ENCODE measurements at places on chromosomes 11 and 22.

DNA sequence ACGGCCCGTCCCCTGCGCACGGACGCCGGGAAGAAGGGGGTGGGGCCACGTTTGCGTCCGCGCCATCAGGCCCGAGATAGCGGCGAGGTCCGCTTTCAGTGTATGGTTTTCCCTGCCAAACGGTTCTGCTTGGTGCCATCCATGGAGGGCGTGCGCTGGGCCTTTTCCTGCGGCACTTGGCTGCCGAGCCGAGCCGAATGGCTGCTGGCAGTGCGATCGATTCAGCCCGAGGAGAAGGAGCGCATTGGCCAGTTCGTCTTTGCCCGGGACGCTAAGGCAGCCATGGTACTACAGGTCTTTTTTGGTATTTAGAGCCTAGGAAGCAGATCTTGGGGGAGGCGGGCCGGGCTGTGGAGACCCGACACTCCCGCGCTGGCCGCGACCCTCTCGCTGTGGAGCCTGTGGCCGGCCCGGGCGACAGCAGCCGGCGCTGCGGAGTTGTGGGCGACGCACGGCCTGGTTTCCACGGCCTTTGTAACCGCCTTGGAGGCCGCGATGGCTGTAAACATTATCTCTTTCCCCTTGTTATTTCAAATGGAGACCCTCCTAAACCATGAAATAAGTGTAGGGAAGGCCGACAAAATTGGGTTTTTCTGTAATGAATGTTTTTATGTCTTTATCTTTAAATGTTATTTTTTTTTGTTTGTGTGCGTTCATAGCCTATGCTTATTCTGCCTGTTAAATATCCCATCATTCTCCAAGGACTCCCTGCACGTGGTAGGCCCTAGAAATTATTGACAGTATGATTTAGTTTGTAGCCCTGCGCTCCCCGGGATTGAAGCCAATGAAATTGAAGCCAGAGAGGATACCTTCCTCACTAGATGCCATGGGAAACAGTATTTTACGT lies at the start of gene AASDHPPT:
Gene AASDHPPT (plus strand): TSS at position 54 of the 847 bp plus-strand sequence. CDS start 49 bp downstream, at position 103.
- DNase-seq = peak; percentile 39

DNA sequence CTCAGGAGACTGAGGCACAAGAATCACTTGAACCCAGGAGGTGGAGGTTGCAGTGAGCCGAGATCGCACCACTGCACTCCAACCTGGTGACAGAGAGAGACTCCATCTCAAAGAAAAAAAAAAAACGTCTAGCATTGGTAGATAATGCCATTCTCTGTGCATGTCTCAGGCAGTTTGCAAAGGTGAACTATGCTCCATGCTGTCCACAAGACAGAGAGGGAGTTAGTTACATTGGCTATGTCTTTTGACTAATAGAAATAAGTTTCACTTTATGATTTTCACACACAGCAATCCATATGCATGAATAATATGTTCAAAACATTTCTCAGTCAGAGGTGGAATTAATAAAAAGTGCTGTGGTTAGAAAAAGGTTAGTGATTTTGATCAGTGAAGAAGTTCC lies 591.4 kb downstream of the ETS1 start:
- no peak for DNase-seq

- no peak for DNase-seq
Measured at GRCh38 chr11:16825968-16826367, 87.5 kb downstream of the C11orf58 start.

DNA sequence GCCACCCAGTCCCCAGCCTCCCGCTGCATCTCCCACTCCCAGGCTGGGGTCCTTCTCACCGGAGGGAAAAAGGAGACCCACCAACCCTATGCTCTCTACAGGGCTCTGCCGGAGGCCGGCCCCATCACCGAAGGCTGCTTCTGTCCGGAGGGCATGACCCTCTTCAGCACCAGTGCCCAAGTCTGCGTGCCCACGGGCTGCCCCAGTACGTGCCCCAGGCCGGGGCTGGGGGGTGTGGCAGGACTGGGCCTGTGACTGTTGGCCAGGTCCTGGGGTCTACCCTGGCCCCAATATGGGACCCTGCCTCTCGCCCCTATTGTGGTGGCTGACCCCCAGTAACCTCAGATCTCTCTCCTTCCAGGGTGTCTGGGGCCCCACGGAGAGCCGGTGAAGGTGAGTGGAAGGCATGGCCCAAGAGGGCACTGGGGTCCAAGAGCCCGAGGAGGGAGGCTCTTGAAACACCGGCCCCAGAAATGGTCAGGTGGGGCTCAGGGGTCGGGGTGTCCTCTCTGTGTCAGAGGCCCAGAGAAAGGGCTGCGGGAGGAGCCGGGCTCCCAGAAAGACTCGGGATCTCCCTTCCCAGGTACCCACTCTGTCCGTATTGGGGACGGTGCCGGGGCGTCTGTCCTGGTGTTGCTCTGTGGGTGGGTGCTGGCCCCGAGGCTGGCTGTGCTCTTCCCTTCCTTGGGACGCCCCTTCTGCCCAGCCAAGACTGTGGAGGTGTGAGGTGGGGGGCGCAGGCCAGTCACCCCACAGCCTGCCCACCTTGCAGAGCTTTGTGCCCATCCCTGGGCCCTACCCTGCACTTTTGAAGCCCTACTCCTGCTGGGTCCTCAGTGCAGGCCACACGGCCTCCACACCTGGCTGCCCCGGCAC lies 26.1 kb upstream of the MUC5B start:
- DNase-seq = no peak

GRCh38 chr22:43399338-43399979 lies 12.4 kb upstream of the MPPED1 start:
- no peak for DNase-seq

DNA sequence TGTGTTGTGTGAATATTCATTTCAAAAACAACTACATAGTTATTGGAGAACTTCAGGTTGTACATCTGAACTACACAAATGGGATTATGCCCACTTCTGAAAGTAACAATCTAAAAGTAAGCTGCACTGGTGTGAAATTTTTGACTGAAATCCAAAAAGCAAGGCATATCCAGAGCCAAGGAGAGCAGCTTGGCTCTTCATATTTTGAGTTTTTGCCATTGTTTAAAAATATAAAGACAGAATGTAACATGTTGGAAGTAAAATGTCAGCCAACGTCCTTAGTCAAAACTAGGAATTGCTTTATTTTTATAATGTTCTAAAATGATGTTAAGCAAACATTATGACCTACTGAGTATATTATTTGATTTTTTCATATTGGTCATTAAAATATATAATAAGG lies 45.8 kb upstream of the NOX4 start:
- no peak for DNase-seq

- DNase-seq = peak; percentile 65
Measured at GRCh38 chr11:4181782-4182721, 87.5 kb downstream of the RRM1 start.

DNA sequence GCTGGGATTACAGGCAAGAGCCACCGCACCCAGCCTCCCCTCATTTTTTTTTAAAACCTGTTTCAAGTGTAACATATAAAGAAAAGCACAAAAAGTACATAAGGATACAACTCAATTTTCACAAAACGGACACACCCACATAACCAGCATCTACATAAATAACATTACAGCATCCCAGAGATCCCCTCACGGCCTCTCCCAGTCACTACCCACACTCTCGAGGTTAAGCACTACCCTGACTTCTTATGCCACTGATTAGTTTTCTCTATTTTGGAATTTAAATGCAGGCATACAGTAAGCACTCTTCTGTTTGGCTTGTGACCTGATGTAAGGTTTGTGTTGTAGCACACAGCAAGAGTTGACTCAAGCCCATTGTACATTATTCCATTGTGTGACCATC lies 82.5 kb downstream of the CLPB start:
- DNase-seq = no peak

- no peak for DNase-seq
Measured at GRCh38 chr11:122279194-122279593, 163.2 kb upstream of the BLID start.

DNA sequence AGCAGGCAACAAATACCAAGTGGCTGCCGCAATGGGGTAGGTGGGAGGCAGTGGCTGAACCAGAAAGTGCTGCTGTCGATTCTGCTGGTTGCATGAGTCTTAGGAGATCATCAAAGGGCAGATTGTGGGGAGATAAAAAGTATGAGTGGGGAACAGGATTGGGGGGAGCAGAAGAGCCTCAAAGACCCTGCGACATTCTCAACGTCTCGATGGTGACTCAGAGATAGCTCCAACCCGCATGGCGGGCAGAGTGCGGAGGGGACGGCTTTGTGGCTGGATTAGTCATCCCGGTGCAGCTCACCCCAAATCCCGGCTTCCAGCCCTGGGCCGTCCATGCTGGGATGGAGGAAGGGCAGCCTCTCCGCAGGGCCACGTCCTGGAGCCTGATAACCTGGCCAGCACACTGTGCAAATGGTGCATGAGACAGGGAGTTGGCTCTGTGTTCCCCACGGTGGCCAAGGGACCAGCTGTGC lies 11.6 kb upstream of the RTN4R start:
- DNase-seq = no peak

GRCh38 chr11:107998761-107999160 lies 9.9 kb upstream of the CUL5 start:
- DNase-seq = no peak

DNA sequence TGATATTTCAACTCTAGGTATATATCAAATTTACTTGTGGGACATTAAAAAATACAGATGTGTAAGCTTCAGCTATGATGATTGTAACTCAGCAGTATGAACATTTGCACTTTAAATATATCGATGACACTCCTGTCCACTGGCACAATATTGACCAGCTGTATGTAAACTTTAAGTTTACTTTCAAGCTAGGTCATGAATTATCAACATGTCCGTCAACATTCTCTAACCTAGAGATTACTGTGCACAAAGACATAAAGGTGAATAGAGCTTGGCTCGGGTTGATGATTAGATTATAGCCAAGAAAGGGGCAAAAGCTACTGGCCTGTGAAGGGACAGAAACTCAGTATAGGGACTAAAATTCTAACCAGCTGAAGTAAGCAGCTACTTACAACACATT lies 286.6 kb downstream of the SWAP70 start:
- no peak for DNase-seq

- DNase-seq = no peak
Measured at GRCh38 chr11:111166598-111166997, 78.9 kb upstream of the POU2AF2 start.

DNA sequence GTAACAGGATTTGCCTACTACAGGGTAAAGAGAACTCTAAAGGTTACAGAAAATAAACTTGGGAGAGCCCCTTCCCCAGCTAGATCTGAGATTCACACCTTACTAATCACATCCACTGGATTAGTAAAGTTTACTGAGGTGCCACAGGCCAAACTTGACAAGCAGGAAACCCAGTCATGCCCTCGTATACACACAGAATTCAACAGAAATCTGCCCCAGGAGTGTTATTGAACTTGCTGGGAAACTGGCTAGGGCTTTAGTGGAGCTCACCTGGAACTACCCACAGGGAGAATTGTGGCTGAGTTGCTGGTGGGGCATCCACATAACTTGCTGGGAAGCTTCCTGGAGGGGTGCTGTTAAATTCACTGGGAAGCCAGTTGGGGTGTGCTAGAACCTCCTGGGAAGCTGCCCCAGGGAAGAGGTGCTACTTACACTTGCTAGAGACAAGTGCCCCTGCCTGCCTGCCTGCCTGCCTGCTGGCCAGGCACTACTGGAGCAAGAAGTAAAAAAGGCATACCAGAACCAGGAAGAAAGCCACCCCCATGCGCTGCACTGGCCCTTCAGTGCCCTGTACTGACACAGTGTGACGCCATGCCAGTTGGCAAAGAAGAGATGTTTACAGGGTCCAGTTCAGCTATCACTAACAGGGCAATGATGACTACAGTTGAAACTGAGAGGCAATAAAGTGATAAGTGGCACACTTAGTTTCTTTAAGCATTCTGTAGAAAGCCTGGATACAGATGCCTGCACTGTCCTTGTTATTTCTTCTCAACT lies 106.5 kb downstream of the ALX4 start:
- DNase-seq = no peak

GRCh38 chr22:35023692-35024363 lies 42.1 kb upstream of the ISX start:
- peak; percentile 66 for DNase-seq

- peak; percentile 72 for DNase-seq
Measured at GRCh38 chr11:10797531-10797930, 11.2 kb downstream of the EIF4G2 start.

GRCh38 chr11:21321072-21321471 lies 651.7 kb downstream of the NELL1 start:
- DNase-seq = no peak

DNA sequence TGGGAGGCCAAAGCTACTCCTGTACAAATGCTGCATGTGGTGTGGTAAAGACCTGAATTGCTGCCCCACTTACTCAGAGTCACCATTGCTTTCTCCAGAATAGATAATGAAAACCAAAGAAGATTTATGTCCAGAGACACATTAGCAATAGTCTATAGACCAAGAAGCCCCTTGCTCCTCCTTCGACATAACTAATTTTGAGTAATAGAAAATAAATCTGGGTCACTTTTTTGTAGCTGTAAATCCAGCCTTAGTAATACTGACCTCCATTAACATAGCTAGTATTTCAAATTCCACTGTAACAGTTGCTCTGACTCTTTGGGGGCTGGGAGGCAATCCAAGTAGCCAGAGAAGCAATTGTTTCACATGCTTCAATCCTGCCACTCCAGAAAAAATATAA lies 145.9 kb downstream of the MAML2 start:
- DNase-seq = no peak

DNA sequence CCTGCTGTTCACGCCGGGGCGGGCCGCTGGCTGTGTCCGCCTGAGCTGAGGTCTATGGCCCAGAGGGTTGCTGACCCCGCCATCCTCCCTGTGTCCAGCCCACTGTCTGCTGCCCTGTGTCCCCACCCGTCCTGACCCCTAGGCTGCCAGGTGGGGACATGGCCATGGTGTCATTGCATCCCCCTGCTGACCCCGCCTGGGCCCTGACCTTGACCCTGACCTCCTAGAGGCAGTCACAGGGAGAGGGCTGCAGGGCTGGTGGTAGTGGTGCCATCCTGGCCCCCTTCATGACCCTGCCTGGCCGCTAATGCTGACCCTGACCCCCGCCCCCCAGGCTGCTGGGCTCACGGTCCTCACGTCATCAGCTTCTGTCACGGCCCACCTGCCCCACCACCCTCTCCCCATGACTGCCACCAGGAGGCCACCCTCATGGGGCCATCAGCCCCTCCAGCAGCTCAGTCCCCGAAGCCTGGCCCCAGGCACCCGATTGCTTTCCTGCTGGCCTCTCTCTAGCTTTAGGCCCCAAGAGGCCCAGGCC lies 285.9 kb downstream of the BRD1 start:
- no peak for DNase-seq

DNA sequence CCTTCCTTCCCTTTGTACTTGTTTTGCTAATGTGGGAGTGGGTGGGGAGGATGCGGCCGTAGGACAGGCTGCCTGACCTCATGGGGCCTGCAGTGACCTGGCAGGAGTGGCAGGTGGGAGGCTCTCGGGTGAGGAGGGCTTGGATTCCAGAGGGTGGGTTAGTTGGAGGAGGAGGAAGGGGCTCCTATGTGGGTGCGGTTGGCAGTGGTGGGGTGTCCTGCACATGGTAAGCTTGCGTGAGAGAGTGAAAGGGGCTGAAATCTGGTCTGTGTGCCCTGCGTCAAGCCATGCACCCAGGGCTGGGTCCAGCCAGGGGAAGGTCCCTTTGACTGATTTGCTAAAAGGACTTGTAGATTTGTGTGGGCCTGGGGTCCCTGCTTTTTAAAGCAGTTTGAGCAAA lies 90.7 kb upstream of the OR4B1 start:
- DNase-seq = no peak

Data from suppressor macrophage treated with lipopolysaccharide for 4 hours (primary cell).